ENCODE measurements at places on chromosomes 1 and 21. TPM values are rescaled to one million over a fixed set of nuclear protein-coding genes. Genes with fewer than 3 reads are reported as not detected.

GRCh38 chr1:154862907-154863306 lies 7.2 kb downstream of the KCNN3 start:
- DNase-seq = no peak

DNA sequence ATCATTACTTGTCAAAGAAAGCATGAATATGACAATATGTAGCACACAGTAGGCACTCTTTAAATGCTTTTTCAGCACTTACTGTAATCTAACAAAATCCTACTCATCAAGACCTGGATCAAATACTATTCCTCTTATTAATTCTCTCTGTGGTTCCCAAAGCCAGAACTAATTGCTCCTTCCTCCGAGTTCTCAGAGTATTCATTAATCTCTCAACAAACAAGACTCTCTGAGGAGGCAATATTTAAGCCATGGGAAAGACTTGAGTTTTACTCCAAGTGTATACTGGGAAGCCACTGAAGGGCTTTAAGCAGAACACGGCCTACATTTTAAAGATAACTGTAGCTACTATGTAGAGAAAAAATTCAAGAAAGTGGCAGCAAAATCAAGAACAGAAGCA lies 79.7 kb downstream of the ENAH start:
- no peak for DNase-seq

DNA sequence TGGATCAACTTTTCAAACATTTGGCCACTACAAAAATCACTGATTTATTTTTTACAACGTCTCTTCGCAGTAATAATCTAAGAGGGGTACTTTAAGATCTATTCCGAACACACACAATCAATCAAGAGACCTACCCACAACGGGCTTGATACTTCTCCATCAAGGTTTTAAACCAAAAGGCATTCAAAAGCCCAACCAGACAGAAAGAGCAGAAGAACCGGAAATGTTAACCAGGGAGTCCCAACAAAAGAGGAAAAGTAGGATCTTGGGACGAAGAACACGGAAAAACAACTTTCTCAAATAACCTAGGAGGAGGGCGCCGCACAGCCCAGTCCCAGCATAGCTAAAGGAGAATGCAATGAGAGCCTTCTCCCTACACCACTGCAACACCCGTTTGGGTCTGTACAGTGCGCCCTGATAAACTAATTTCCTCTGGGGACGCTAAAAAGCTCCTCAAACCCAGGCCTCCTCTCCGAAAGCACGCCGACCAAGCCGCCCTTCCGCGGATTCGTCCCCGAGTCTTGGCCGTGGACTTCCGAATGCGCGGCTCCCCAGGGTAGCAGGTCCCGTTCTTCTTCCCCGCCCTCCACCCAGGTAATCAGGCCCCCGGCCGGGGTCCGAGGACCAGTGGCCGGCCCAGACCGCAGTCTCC lies 623 bp downstream of the RPL22 start:
- DNase-seq = no peak

DNA sequence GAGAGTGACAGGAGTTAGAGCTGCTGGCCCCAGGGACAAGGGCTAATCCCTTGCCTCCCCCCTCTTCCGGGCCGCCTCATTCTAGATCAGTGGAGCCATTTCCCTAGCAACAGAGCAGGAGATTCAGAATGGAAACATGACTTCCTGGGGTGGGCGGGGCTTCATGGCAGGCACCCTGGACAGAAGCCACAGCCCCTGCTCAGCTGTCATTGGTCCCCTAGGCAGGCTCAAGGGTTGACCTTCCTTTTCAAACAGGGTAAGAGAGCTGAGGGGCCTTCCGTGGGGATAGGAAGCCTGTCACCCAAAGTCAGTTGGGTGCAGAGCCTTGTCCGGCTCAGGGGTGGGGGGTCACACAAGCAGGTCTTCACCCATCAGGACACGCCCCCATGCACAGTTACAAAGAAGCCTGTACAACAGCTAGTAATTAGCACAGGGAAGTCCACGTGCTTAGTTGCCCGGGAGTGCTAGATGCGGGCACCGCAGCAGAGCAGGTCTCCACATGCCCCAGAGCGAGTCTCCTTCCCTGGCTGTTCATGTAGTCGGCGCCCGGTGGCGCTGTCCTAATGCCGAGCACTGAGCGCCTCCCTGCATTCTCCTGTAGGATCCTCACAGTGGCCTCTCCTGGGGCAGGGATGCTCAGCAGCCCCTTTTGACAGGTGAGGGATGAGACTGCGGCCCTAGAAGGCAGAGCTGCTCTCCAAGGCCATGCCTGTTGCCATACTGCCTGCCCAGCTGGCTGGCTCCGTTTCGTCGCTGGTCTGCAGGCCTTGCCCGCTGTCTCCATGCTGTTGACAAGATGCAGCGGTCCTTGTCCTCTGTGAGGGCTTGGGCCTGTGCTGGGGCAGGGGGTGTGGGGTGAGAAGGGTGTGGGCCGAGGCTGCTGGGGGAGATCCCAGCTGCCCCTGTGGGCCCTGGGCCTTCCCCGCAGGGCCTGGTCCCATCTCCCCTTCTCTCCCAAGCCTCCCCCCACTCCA lies 5.1 kb downstream of the TMEM201 start:
- no peak for DNase-seq

The PLCH2 gene
- total RNA-seq = 0.12 TPM

GRCh38 chr1:232599178-232600041 lies 30.5 kb downstream of the SIPA1L2 start:
- DNase-seq = no peak

The GPA33 gene
- not detected for total RNA-seq

DNA sequence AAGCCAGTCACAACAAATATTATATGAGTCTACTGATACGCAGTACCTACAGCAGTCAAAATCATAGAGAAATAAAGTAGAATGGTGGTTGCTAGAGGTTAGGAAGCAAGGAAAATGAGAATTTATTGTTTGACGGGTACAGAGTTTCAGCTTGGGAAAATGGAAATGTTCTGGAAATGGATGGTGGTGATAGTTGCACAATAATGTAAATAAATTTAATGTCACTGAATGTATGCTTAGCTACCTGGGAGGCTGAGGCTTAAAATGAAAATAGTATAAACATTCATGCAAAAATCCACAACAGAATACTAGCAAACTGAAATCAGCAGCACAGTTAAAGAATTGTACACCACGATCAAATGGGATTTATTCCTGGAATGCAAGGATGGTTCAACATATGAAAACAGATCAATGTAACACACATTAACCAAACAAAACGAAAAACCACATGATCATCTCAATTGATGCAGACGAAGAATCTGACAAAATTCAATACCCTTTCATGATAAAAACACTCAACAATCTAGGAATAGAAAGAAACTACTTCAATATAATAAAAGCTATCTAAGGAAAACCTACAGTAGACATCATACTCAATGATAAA lies 10.7 kb downstream of the TUT4 start:
- DNase-seq = no peak

DNA sequence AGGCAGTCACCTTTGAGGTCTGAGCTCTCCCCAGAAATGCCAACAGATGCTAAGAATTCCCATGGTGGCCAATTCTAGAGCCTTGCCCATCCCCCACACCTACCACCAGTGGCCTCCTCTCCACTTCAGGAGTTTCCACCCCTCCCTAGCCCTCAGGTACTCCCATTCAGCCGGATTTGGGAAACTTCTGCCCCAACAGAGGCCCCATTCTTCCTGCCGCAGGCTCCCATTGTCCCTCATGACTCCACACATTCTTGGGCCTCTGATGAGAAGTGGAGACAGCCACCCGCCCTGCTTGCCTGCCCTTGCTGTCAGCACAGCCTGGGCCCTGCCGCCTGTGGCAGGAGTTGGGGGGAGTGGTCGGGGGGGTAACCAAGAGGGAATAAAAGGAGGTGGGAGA lies 4.6 kb downstream of the BLACAT1 start:
- DNase-seq = no peak

The ZSWIM5 gene
- total RNA-seq = 0.23 TPM
